T-helper 1 cell (primary cell): ENCODE measurements at places on chromosomes 3 and 15.
A peak's percentile ranks its signal among the peaks of the same experiment; 100 is the strongest.

GRCh38 chr15:92365906-92366305 lies 27.8 kb upstream of the ST8SIA2 start:
- DNase-seq = no peak

DNA sequence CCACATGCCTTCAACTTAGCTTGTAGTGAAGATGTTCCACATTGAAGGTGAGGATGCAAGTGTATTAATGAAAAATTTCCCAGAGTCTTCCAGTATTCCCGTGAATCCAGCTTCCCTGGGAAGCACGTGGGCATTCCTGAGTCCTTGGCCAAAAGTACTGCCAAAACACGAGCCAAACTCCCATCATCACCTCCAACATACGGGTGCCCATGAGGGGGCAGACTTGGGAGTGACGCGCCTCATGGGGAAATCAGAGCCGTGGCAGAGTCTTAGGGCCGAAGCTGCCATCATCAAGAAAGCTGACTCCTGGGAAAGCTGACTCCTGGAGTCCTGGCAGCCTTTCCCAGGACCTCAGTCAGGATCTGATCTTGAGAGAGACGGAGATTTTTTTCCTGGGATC lies 20.1 kb upstream of the TM2D3 start:
- no peak for DNase-seq

DNA sequence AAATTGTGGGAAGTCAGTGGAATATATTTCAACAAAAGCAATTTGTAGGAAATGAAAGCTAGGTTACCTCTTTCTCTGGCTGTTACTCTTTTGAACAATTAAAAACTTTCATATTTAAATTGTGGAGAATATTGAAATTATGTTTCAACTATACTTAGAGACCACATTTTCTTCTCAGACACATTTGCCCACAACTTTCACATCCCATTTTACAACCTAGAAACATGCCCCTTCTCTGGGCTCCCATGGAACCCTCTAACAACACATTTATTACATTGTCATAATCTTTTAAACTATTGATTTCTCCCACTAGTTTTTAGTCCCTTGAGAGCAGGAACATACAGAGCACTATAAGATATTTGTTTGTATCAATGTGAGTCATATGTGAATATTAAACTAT lies 211.7 kb upstream of the TTC14 start:
- no peak for DNase-seq

GRCh38 chr15:41853831-41854230 lies 15.2 kb downstream of the PLA2G4B start:
- no peak for DNase-seq

GRCh38 chr3:76405196-76405595 lies 619.8 kb upstream of the ZNF717 start:
- no peak for DNase-seq

DNA sequence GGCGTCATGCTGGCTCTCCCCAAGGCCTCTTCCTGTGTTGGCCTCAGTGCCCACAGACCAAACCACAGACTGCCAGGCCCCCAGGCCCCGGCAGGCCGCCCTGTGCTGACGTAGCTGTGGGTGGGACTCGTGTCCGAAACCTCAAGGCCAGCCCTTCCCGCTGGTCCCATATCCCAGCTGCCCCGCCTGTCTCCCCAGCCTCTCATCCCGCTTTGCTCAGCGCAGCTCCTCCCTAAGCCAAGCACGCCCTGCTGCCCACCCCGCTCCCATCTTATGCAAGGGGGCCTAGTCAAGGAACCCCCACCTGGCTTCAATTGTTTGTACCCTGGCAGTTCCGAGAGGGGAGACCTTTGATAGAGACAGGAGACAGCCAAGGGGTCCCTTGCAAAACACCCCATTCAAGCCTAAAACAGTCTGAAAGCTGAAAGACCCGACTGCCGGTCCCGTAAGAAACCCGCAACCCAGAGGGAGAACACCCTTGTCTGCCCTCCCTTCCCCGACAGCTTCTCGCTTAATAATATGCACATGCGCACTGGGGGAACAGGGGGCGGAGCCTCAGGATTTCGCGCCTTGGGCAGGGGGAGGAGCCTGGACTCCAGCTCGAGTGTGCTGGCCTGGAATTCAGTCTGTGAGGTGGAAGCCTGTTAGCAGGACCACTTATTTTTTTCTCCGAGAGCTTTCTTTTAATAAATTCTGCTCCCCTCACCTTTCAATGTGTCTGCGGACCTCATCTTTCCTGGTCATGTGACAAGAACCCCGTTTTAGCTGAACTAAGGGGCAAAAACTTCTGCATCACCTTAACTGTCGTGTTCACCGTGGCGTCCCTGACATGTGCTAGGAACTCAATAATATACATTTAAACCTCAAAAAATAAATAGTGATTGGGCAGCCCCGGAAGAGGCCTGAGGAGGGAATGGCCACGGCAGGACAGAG lies 17.2 kb downstream of the TNFAIP8L3 start:
- DNase-seq = peak; percentile 10

- no peak for DNase-seq
Measured at GRCh38 chr3:158471639-158472294, 99.2 kb upstream of the MLF1 start.

DNA sequence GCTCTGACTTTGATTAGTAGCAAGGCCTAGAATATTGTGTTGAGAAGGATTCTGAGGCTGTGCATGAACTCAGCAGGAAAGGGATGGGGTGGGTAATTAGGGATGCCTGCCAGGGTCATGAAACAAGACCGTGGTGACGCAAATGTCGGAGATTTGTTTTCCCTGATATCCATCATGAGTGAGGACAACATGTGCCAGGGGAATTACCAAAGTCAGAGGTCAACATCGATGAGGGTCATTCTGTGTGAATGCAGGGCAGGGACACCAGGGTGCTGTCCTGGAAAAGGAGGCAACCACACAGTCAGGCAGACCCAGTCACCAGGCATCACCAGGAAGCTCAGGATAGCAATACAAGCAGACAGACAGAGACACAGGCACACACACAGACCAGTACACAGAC lies 52.2 kb downstream of the SLCO2A1 start:
- no peak for DNase-seq

DNA sequence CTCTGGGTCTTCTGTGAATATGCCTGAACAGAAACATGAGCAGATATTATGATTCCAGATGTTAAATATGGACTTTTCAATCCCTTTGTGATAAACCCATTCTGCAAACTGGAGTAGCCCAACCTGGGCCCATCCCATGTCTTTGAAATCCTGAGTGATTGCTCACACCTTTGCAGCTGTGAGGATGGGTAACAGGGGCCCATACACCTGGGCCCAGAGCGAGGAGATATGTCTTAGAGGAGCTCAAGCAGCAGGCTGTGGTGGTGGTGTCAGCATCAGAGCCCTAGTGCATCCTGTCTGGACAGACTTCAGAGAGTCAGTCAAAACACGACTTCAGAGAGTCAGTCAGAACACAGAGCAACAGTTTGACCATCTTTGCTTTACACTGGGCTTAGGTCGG lies 64.9 kb upstream of the LIMD1 start:
- DNase-seq = no peak

- DNase-seq = no peak
Measured at GRCh38 chr3:98796334-98796733, 33.2 kb downstream of the ST3GAL6 start.

GRCh38 chr15:74317820-74318375 lies 49.5 kb downstream of the CYP11A1 start:
- DNase-seq = no peak

DNA sequence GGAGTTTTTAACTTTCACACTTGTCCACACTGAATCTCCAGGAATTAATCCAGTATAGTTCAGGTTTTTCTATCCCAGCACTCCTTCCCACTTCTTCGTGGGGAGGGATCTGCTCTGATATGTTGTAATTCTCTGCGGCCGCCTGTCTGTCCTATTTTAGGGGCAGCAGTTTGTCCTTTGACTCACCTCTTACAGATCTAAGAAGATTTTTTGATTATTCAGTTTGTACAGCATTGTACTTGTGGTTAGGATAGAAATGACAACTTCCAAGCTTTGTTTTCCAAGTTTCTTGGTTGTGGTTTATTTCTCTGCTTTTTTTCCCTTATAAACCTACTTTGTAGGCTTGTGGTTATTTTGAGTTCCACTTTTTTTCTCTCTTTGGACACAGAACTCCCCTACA lies 601.7 kb downstream of the SI start:
- DNase-seq = no peak

- no peak for DNase-seq
Measured at GRCh38 chr15:98845138-98845884, 162.3 kb downstream of the PGPEP1L start.

GRCh38 chr15:48962662-48963523 lies 826 bp downstream of the SHC4 start:
- no peak for DNase-seq

GRCh38 chr3:177182352-177182751 lies 14.9 kb downstream of the TBL1XR1 start:
- DNase-seq = no peak

DNA sequence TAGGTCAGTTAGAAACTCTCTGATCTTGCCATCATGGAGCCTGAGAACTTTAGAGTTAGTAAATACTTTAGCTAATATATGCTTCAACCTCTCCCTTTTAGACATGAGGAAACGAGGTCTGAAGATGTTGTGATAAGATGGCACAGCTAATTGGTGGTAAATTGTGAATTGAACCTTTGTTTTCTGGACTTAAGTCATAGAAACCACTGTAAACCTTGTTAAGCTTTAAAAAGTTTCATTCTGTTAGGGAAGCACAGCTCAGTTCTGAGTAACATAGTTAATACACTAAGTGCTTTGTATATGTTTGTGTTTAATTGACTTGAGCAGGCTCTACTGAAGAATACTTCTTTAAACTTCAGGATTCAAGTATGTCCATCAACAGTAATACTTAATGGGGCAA lies 108.6 kb downstream of the AKAP13 start:
- peak; percentile 11 for DNase-seq

- no peak for DNase-seq
Measured at GRCh38 chr3:138467931-138468330, 33.5 kb downstream of the ESYT3 start.

GRCh38 chr3:55453886-55454496 lies 33.1 kb downstream of the WNT5A start:
- no peak for DNase-seq

DNA sequence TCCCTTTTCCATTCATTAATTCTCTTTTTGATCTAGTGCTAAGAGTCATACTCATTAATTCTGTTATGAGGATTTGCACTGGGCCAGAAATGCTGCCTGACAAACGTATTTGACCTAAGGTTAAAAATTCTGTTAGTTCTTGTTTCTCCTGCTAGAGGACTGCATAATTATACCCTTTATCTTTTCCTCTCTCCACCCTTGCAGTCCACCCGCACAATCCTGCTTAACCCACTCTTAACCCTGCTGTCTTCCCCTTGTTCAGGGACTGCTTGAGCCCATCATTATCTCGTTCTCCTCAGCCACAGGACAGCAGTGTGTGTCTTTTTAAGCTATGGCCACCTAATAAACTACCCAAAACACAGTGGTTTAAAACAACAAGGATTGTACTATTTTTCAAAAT lies 31.1 kb upstream of the DYNC1LI1 start:
- no peak for DNase-seq

DNA sequence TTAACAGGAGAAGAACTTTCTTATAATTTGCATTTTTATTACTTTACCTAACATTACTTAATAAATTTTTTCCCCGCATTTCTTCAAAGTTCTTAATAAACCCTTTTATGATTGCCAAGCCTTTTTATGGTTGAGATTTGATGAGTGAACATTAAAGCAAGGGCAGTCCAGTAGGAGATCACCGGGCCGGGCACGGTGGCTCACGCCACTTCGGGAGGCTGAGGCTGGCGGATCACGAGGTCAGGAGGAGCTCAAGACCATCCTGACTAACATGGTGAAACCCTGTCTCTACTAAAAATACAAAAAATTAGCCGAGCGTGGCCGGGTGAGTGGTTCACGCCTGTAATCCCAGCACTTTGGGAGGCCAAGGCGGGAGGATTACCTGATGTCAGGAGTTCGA lies 61.4 kb upstream of the TRA2B start:
- DNase-seq = no peak

DNA sequence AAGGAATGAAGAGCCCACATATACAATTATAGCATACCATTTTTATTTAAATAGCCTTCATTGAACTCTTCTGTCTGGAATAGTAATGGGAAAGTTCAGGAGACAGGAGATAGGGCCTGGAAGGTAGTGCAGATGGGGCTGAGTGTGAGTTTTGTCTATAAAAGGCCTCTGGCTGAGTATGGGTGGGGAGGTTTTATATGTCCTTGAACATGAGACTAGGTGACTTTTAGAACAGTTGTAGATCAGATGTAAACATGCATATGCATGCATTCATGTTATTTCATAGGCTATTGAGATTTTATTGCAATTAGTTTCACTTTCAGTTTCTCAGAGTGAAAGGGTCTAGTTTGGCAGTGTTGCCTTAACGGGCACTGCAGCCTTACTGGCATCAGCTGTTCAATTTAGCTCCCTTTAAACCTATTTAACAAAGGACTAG lies 27.1 kb downstream of the CGGBP1 start:
- peak; percentile 20 for DNase-seq

DNA sequence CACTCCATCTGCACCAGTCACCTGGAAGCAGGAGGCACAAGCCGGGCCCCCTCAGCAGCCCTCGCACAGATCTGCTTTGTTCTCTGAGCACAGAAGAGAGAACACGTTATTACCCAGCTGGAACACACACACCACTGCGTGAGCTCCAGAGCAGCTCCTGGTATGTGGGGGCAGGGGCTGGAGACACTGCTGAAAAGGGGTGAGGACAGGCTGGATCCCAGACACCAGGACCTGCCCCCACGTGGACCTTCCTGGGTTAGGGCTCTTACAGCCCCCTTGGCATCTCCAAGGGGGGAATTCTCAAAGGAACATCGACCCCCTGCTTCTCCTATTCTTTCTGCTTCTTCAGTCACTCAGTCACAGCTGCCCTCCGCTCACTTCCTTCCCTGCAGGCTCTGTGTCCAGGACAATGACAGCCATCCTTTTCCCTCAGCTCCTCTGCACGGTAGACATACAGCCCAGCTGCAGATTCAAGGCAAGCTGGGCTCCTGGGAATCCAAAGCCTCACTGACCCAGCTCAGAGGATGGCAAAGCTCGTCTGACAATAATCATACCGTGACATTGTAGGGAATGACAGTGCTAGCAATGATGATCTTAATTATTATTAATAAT lies 33.7 kb downstream of the PRR20G start:
- no peak for DNase-seq

GRCh38 chr15:55991802-55992768 lies 1.3 kb downstream of the NEDD4 start:
- no peak for DNase-seq

DNA sequence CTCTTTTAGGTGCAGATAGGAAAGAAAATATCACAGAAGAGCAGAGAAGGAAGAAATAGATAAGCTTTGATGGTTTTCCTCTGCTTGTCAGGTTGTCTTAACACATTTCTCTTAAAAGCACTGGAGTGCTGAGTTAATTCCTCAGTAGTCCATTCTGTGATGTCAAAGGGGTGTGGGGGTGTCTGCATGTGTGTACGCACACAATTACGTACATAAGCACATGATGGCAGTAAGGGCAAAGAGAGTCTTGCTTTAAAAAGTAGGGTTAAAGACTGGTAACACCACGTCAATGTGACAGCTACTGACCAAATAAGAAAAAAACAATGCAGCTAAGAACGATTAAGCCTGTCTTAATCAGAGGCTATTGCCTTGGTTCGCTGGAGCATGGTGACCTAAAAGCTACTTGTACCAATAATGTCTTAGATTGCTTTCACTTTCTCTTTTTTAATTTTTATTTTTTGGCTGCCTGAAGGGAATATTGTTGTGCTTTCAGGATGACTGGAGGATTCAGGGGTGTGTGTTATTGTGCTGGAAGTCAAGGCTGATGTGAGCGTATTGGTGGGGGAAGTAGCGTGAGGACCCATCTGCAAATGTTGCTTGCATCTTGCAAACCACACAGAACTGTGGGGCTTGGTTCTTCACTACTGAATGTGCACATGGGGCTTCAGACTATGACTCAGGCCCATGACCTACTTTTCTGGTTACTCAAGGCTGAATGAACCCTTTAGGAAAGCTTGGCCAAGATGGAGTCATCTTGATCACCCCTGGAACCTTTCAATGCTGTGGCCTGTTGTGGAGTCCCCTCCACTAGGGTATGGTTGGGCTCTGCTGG lies 417.8 kb upstream of the TPM1 start:
- no peak for DNase-seq
